ENCODE measurements at places on chromosomes 7 and 10. TPM values are rescaled to one million over a fixed set of nuclear protein-coding genes. Genes with fewer than 3 reads are reported as not detected.

CCDC3 gene
- 0.08 TPM for total RNA-seq

NOLC1 gene
- 34.2 TPM for total RNA-seq

SPDYE16 gene
- 0.53 TPM for total RNA-seq

CCDC136 gene
- total RNA-seq: 4.5 TPM

- H3K4me1 ChIP-seq: no peaks in the 10 kb centered on the region
- no peaks in the 10 kb centered on the region for H3K27me3 ChIP-seq
- H3K4me3 ChIP-seq: no peak overlapping the region
- DNase-seq: no peak
- no peaks in the 10 kb centered on the region for H3K36me3 ChIP-seq
Measured at GRCh38 chr7:8491106-8491505, 57.7 kb downstream of the NXPH1 start.

DNA sequence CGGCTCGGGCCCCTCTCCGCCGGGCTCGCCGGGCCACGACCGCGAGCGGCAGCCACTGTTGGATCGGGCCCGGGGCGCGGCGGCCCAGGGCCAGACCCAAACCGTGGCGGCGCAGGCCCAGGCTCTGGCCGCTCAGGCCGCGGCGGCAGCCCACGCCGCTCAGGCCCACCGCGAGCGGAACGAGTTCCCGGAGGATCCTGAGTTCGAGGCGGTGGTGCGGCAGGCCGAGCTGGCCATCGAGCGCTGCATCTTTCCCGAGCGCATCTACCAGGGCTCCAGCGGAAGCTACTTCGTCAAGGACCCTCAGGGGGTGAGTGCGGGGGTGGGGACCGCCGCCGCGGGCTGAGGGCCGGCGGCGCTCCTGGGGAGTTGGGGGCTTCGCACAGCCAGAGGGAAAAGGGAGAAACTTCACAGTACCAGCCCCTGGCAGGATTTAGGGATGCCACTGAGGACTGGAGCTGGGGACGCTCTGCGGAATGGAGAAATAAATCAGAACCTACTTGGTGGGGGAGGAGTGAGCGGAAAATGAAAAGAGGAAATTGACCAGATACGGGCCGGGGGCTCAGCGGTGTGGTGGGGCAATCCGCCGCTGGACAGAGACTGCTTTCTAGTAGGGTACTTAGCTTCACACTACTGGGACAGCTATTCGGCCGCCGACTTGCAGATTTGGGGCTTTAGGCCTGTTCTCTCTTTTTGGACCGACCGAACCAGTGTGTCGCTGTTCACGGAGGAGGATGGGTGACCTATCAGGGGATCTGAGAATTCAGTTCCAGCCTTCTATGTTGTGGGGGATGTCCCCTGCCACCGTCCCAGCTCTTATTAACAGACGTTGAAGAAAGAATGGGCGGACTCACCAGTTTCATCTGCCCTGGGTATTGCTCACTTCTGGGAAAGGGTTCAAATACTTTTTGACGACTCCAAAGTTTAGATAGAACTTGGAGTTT is 669 bp downstream of the PI4K2A start:
- no peak overlapping the region for H3K27ac ChIP-seq
- H3K36me3 ChIP-seq: peaks cover 7% of the 10 kb centered on the region
- peak overlapping the region; percentile 65 for H3K4me3 ChIP-seq
- peaks cover 15% of the 10 kb centered on the region for H3K4me1 ChIP-seq

GRCh38 chr10:14191407-14191806 is 139.3 kb downstream of the FRMD4A start:
- H3K27ac ChIP-seq: no peak overlapping the region
- H3K4me3 ChIP-seq: no peak overlapping the region
- H3K4me1 ChIP-seq: peaks cover 4% of the 10 kb centered on the region
- no peaks in the 10 kb centered on the region for H3K27me3 ChIP-seq

DNA sequence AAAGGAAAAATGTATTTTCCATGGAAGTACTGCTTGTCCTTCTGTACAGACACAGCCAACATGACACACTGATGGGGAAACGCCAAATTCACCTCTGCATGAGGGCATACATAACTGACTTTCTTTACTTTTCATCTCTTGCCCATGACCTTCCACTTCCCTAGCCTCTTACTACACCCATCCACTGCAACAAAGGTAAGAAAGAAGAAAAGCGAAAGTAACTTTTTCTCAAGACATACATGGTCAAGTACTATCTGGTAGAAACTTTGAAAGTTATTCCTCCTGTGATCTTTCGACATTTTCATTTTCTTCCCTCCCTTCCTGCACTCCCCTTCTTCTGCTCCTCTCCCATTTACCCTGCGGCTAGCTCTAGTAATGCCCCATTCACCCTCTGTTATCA is 130.8 kb downstream of the USP6NL start:
- H3K27me3 ChIP-seq: no peaks in the 10 kb centered on the region
- no peaks in the 10 kb centered on the region for H3K4me1 ChIP-seq
- DNase-seq: no peak
- H3K27ac ChIP-seq: no peak overlapping the region
- no peaks in the 10 kb centered on the region for H3K36me3 ChIP-seq

GRCh38 chr7:97117035-97117371 is 495 bp upstream of the SDHAF3 start:
- peak overlapping the region; percentile 57 for H3K27ac ChIP-seq
- DNase-seq: no peak

DNA sequence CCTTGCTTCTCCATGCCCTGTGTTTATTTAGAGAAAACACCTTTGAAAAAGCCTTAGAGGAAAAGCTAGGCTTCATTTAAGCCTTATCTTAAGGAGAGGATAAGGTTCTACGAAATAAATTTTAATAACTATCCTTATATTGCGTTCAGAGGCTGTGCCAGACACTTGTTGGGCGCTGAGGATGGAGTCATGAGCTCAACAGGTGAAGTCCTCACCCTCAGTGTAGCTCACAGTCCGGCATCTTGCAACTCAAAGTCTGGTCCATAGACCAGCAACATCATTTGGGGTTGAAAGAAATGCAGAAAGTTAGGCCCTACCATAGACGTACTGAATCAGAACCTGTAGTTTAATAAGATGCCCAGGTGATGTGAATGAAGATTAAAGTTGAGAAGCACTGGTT is 3.8 kb upstream of the STMP1 start:
- DNase-seq: no peak
- peaks cover 19% of the 10 kb centered on the region for H3K4me1 ChIP-seq
- H3K27me3 ChIP-seq: no peaks in the 10 kb centered on the region
- no peaks in the 10 kb centered on the region for H3K36me3 ChIP-seq
- no peak overlapping the region for H3K27ac ChIP-seq

Measured in CD4-positive, alpha-beta T cell (primary cell).